ENCODE measurements at places on chromosomes 4 and X.

DNA sequence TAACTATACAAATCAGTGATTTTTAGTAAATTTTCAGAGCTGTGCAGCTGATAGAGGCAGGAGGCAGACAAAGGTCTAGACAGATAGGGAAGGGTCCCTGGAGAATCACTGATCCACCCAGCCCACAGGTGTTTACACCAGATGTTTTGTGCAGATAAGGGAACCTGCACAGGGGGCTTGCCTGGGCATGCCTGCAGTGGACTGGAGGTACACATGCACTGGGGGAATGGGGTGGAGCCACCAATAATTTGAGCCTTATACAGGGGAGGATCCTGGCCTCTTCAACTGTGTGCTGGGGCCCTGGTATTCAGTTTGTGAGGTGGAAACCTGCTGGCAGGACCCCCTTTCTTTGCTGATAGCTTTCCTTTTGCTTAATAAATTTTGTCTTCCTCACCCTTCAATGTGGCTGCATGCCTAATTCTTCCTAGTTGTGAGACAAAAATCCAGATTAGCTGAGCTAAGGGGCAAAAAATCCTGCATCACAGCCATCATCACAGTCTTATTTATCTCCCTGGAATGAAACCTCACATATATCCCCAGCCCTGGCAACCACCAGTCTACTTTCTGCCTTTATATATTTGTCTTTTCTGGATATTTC lies 102.8 kb downstream of the KDM6A start:
- DNase-seq, result no peak

DNA sequence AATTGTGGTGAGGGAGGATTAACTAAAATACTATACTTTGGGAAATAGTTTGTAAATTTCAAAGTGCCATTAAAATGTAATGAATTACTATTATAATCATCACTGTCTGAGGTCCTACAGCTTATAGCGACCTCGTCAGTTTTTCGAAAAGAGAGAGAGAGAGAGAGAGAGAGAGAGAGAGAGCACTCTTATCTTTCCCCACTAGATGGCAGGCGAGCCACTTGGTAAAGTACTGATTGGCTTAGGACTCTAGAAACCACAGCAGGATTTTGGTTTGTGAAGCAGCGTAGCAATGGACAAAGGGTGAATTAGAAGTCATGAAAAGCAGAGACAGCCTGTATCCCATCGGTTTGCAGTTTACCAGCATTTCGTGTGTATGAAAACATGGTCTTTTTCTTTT lies 52.5 kb downstream of the LINC00632 start:
- DNase-seq, result peak; percentile 36

- DNase-seq, result no peak
Observed at GRCh38 chr4:169849456-169849855, 91.7 kb upstream of the HPF1 start.

DNA sequence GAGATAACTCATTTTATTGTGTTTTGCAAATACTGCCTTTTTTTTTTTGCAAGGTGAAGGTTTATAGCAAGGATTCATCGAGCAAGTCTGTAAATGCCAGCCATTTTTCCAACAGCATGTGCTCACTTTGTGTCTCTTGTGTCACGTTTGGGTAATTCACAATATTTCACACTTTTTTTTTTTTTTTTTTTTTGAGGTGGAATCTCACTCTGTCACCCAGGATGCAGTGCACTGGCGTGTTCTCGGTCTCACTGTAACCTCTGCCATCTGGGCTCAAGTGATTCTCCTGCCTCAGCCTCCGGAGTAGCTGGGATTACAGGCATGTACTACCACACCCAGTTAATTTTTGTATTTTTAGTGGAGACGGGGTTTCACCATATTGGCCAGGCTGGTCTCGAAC lies 1.9 kb downstream of the RNF4 start:
- DNase-seq, result no peak

DNA sequence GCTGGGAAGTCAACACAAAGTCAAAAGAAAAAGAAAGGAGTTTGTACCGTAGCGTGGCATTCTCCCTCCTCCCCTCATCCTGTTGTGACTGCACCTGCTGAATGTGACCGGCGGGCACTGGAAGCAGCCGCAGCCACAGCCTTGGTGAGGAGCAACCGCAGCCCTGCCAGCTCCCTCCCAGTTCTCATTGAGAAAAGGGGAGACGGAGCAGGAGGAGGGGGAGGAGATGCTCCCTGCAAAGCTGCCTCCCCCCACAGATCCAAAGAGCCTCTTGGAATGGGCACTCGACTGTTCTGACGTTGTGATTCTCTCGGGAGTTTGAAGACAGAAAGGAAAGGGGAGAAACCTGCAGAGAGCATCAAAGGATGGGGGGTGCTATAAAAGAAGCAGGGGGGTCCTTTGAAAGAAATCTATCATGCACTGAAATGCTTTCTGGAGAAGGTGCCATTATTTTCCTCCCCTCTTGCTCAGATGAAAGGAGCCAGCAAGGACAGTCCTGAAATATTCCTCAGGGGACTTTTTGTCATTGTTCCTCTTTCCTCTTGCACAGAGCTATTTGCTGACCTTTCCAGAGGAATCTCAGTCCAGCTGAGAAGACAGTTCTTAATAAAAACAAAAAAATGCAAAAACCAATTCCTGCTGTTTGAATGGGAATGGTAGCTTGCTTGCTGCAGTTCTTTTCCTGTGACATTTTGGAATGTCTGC lies 429.7 kb downstream of the MAPK10 start:
- peak; percentile 8 for DNase-seq

GRCh38 chr4:149836546-149836945 lies 20.9 kb upstream of the IQCM start:
- peak; percentile 17 for DNase-seq

GRCh38 chr4:106304632-106305031 lies 11.4 kb downstream of the TBCK start:
- no peak for DNase-seq

Data from GM03348 (cell line).